ENCODE measurements at places on chromosomes 12 and 14. TPM values are rescaled to one million over a fixed set of nuclear protein-coding genes. Genes with fewer than 3 reads are reported as not detected.

TMEM233 gene
- total RNA-seq, result not detected

SOCS2 gene
- 131 TPM for total RNA-seq

SNRPF gene
- total RNA-seq, result 33.7 TPM

SUDS3 gene
- total RNA-seq, result 25.6 TPM

CFAP251 gene
- 1.2 TPM for total RNA-seq

LTBR gene
- total RNA-seq, result 0.72 TPM

PPHLN1 gene
- total RNA-seq, result 79.9 TPM
